ENCODE measurements at places on chromosomes 5 and 9.

DNA sequence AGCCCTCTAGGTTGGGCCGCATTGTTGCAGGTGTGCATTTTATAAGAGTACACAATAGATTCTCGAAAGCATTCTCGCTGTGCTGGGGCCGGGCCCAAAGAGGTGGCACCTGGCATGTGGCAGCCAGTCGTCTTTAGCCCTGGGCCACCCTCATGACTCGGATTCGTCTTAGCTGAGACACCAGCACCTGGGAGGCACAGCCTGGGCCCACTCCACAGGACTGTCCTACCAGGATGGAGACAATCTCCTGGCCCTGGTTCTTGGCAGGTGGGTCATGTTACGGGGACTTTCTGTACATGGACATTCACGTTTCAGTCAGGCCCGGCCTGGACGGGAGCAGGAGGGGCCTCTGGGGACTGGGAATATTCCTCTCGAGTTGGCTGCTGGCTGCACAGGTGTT, 212.5 kb downstream of the FANCC start:
- DNase-seq, result no peak

DNA sequence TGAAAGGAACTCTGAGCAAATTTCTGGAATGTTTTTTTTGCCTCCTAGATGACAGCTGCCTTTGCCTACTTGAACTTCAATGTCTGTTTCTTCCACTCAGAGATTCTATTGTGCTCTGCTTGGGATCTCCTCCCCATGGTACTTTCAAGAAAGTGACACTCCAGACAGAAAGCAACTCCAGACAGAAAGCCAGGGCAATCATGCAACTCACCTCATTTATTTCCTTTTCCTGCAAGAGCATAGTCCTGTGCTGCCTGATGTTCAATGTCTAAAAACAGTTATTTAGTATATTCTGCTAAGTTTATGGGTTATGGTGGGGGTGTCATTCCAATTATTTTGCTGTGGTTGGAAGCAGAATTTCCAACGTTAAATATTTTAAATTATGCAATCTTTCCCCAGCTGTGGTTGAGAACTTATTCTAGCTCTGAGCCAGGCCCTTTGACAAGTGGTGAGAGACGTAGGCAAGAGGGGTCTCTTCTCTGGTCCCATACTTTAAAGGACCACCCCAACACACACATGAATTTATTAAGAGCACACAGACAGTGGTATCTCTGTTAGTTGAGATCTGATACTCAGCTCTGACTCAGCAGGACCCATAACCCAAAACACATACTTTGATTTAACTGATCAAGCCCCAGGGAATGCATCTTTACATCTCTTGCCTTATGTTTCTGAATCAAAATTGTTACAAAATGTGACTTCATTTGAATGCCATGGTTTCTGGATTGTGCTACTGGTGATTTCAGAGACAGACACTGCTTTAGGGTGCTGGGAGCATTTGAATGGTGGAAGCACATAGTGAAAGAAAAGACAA, 39.5 kb upstream of the MAMDC2 start:
- peak; percentile 49 for DNase-seq

- no peak for DNase-seq
These were observed 60.5 kb downstream of the TNFSF8 start for GRCh38 chr9:114869845-114870244.

DNA sequence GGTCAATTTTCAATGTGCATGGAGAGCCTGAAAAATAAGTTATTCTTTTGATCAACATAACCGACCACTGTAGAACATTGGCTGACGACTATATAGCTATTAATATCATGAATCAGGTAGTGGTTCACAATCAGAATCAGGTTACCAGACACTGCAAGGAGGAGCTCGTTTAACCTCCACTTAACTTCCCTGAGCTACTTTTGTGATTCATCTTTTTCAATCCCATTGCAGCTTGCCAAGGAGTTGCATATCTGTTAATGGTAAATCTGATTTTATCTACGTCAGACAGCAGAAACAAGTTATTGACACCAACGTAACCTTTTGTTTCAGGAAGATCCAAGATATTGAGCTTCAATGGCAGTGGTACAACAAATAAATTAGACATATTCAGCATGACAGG, 2263.8 kb upstream of the ACO1 start:
- DNase-seq, result no peak

DNA sequence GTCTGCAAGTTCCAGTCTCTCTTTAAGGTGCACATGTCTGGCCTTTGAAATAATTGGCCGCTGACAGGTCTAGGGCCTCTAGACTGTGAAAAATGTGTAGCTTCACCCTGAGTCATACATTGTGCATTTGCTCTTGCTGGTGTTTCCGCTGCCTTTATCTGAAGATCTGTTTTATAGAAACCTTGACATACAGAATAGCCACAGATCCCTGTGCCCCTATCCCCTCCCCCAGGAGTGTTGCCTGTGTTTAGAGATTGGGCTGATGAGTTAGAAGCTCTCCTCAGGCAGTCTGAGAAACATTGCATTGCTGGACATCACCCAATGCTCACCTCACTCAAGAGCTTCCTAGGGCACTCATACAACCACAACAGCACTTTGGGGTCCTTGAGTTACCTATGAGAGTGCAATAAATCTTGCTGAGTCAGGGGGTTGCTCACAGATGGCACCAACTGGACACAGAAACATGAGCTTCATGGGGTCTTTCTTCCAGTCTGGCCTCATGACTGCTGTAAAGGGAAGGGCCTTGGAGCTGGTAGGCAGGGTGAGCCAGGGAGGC, 3.8 kb upstream of the ZNF782 start:
- DNase-seq, result no peak

GRCh38 chr5:67404256-67405100, 207.9 kb upstream of the CD180 start:
- DNase-seq, result peak; percentile 75

DNA sequence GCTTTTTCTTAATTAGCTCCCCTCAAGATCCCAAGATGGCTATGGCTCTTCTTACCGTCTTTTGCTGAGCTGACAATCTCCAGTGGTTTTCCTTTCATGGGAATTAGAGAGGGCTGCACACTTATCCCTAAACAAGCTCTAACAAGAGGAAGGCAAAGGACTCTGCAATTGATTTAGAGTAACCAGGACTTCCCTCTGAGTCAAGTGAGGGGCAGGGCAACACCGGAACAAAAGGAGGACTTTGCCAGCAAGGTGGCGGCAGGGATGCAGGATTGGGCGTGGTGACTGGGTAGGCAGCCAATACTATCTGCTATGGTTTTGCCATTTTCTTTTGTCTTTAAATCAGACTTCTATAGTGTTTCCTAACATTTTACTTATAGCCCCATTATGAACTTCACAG, 9.8 kb downstream of the SLC44A1 start:
- DNase-seq, result no peak

DNA sequence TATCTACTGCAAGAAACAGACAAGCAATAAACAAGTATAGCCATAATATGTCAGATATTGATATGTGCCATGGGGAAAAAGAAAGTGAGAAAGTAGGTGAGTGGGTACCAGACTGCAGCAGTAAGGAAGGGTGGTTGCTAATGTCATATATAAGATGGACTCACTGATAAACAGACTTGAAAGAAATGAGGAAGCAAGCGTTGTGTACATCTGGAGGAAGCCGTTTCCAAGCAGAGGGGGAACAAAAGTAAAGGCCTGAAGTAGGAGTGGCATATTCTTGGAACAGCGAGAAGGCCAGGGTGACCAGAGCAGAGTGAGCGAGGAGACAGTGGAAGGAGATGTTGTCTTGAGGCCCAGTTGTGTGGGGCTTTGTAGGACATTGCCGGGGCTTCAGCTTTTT, 142.2 kb upstream of the MAP3K1 start:
- no peak for DNase-seq

GRCh38 chr9:81776390-81776789, 87.0 kb upstream of the TLE1 start:
- DNase-seq, result no peak

DNA sequence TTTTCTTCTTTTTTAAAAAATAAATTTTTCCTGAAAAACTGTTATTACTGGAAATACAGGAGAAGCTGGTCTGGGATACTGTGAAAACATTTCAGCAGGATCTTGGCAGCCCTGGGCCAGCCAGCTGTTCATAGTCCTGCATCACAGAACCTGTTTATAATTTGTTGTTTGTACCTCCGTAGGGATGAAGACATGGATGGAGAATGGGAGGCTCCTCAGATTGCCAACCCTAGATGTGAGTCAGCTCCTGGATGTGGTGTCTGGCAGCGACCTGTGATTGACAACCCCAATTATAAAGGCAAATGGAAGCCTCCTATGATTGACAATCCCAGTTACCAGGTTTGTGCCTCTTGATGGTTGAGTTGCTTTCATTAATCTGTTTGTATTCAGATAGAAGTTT, 12.4 kb upstream of the MAML1 start:
- DNase-seq, result no peak

- no peak for DNase-seq
These were observed 432.3 kb upstream of the DAB2 start for GRCh38 chr5:39857041-39857440.

DNA sequence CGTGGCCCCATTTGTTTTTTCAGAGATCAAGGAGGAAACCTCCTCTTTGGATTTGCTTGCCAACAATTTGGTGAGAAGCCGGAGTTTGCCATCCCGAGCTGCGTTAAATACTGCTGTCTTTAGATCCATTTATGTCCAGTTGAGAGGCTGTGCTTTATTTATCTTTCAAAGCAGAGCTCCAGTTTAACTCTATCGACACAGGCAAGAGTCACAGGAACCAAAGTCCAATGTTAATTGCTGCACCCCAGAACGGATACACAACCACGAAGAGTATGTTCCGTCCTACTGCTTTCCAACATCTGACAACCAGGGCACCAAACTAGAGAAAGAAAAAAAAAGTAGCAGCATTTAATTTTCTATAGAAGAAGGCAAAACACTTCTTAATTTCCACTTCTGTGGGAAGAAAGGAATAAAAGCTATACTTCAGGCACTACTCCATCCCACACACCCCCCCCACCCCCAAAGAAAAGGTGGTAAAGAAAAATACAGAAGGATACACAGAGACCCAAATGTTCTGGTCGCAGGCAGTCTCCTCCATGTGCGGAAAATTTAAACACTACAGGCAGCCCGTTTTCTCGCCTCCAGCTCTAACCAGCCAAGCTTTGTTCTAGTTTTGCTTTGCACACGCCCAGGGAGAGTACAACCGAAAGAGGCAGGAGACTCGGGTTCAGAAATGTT, 1.1 kb downstream of the FEM1C start:
- peak; percentile 52 for DNase-seq

DNA sequence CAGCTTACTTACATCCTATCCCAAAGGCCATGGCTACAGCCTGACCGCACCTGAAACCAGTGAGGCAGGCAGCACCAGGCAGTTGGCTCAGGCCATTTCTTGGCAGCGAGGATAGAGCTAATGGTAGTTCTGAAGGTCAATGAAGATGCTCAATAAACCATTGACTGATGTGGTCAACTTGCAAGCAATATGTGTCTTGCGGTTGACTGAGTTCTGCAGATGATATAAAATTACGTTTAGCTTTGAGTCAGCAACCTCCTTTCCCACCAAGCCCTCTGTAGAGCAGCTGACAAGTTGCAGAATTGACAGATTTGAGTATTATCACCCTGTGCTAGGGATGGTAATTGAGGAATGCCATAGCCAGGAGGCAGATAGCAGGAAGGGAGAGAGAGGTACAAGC, 189.0 kb upstream of the PUM3 start:
- DNase-seq, result no peak

DNA sequence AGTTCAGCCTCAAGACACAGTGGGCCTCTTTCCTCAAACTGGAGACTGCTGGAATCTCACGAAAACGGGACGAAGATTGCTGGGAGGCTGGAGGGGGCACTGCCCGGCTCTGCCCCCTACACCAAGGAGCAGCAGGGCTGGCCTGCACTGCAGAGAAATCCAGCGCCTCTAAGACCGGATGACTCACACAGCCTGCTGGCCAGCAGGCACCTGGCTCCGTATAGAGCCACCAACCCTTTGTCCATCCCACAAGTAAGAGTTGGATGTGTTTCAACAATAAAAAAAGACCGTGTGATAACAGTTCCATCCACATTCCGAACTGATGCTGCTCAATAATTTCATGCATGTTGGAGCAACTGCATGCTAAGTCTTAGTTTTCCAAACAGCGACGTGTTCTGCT, 11.5 kb downstream of the CCDC127 start:
- DNase-seq, result peak; percentile 81

DNA sequence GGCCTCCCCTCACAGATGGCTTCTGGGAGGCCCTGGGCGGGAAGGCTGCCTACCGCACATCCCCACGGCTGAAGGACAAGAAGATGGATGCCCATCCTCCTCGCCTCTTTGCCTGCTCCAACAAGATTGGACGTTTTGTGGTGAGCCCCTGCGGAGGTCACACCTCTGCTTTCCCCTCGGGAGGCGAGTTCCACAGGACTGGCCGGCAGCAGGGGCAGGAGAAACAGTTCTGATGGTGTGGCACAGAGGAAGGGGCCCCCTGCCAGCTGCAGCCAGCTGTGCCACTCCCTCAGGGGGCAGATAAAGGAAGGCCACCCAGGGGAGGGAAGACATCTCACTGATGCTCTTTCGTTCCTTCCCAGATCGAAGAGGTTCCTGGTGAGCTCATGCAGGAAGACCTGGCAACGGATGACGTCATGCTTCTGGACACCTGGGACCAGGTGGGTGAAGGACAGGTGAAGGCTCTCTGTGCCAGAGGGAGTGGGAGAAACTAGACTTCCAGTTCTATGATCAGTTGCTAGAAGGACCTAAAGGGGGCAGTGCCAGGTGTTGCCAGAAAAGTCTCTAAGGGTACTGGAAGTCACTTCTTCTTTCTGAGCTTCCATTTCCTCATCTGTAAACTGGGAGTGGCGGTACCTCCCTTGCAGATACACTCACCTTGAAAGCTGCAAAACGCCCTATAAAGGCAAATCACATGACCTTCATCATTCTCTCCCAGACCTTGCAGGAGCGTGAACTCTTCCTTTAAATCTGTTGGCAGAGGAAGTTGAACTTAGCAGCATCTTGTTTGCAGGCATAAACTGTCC, 41.0 kb downstream of the STOM start:
- DNase-seq, result no peak

GRCh38 chr9:74821636-74822035, 66.1 kb downstream of the TRPM6 start:
- DNase-seq, result no peak

DNA sequence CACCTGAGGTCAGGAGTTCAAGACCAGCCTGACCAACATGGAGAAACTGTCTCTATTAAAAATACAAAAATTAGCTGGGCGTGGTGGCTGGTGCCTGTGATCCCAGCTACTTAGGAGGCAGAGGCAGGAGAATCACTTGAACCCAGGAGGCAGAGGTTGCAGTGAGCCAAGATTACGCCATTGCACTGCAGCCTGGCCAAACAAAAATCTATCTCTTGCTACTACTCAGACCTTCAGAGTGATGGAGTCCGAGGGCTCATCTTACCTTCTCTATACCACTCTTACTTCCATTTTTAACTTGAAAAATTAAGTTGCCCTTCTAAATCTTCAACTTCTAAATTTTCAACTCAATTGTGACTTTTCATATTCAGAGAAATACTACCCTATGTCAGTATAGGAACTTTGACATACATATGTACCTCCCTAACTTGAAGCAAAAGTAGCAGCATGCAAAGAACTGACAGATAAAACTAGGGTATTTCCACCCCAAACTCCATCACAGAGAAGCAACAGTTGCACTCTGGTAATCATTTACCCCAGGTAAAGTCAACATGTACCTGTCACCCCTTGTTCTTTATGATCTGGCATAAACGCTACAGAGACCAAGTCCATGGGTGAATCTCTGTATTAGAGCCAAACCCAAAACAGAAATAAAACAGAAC, 11.4 kb downstream of the ZFAND5 start:
- no peak for DNase-seq

- DNase-seq, result no peak
These were observed 387.9 kb upstream of the MEF2C start for GRCh38 chr5:89270901-89271300.

- no peak for DNase-seq
These were observed 37.7 kb downstream of the PCDHAC2 start for GRCh38 chr5:141003791-141004611.
